ENCODE measurements at places on chromosomes 3 and 15. TPM values are rescaled to one million over a fixed set of nuclear protein-coding genes. Genes with fewer than 3 reads are reported as not detected.

The MAPKAPK3 gene
- total RNA-seq: 26.1 TPM

The DLG1 gene
- total RNA-seq: 18.5 TPM

The DUOXA2 gene
- not detected for total RNA-seq

The SETMAR gene
- total RNA-seq: 6.7 TPM

The MAGEL2 gene
- total RNA-seq: not detected

The SCG3 gene
- total RNA-seq: not detected

The GOLGA8N gene
- 1.2 TPM for total RNA-seq

The IGDCC3 gene
- 0.10 TPM for total RNA-seq

The RPL29 gene
- total RNA-seq: 1,325 TPM

The GOLGA6L10 gene
- 0.50 TPM for total RNA-seq

The RTP3 gene
- not detected for total RNA-seq

The MESP2 gene
- 0.52 TPM for total RNA-seq
